NT2/D1 (cell line): ENCODE measurements at places on chromosomes 7 and 10.

- peak; percentile 30 for DNase-seq
Observed at GRCh38 chr7:69398986-69399385, 199.3 kb upstream of the AUTS2 start.

DNA sequence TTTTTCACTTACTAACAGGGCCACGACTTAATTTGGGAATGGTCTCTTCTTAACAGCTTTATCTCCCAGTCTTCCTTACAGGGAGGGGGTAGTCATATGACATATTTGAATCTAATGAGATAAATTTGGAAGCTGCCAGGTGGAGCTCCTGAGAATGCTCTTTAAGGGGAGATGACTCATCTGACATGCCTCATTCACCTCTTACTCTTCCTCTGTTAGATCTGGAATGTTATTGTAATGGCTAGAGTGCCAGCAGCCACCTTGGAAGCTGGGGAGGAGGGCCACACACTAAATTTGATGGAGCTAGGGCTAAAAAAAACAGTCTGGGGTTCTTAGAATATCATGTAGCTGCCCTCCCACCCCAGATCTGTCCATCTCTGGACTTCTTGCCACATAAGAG lies 22.7 kb downstream of the HECW1 start:
- DNase-seq: no peak

DNA sequence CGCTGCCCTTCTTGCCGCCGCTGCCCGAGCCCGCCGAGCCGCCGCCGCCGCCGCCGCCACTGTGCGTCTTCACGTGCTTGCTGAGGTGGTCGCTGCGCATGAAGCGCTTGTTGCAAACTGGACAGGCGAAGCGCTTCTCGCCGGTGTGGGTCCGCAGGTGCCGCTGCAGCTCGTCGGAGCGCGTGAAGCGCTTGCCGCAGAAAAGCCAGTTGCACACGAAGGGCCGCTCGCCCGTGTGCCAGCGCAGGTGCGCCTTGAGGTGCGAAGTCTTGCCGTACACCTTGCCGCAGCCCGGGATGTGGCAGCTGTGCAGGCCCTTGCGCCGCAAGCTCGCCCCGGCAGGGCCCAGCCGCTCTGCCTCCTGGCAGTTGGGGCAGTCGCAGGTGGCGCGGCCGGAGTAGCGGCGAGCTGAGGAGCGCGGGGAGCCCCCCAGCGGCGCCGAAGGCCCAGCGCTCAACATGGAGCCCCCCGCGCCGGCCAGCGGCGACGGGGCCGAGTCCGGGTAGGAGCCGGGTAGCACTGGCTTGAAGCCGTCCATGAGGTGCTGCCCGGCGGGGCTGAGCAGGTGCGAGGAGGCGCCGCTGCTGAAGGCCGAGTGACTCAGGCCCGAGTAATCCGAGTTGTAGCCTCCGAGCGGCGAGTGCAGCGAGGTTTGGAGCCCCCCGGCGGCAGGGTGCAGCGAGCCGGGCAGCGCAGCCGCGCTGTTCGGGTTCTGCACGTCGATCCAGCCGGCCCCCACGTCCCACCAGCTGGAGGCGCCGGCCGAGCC lies 2.1 kb downstream of the SP8 start:
- no peak for DNase-seq

GRCh38 chr7:33346055-33346454 lies 216.7 kb downstream of the BBS9 start:
- no peak for DNase-seq

GRCh38 chr7:50544992-50545391 lies 20.2 kb downstream of the DDC start:
- DNase-seq: no peak

DNA sequence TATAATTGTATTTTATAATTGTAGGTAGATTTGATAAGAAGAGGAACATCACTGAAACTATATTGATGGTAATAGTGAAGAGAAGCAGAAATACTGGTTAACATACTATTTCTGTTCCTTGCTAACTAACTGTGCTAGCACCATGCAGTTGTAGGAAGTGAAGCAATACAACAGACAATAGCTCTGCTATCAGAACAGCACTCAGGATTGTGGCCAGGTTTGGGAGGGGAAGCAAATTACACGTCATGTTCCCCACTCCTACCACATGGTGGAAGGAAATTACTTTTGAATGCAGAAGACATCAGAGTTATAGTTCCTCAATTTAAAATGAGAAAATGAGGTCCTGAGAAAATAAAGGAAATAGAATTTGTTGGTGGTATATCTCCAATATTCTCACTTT lies 151.1 kb downstream of the DGKB start:
- no peak for DNase-seq

GRCh38 chr7:37408291-37409228 lies 40.1 kb downstream of the ELMO1 start:
- no peak for DNase-seq

- no peak for DNase-seq
Observed at GRCh38 chr10:83677795-83678194, 461.5 kb upstream of the GHITM start.

DNA sequence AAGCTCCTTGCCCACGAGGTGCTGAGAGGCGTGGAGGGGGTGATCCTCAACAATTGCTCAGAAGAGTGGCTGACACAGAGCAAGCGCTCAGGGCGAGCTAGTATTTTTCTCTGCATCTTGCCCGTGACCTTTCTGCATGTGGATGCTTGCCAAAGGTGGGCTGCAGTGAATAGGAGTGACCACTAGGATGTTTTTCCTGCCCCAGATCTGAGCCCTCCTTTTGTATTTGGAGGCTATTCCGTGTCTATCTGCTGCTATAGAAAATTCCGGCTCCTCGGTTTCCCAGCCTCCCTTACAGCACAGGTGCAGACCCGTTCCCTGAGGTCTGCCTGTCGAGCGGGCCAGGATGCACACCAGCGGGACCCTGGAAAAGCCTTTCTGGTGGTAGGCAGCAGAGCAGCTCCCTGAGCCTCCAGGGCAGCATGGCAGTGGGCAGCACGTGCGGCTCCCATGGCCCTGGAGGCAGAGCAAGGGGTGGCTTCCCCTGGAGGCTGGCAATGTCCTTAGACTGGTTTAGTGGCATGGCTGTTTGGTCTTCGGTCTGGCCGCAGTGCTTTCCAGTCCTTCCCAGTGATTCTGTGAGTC lies 145.1 kb upstream of the PCBD1 start:
- DNase-seq: no peak

GRCh38 chr7:91550931-91551330 lies 286.7 kb downstream of the FZD1 start:
- DNase-seq: no peak

DNA sequence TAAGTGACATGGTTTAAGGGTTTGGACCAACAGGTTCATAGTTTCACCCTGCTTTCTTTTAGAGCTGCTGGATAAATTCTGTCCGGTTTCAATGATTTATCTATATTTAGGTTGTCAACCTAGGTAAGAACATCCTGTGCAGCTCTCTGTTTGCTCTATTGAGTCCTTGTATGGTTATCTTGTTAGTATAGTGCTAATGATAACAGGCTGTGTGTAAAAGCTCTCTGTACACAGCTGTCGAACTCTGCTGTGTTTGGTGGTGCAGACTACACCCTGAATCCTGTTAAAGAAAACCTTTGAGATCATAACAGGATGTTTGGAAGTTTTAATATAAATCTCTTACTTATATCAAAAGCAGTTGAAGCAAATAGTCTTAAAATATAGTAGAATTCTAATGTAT lies 219.2 kb downstream of the SDK1 start:
- no peak for DNase-seq

DNA sequence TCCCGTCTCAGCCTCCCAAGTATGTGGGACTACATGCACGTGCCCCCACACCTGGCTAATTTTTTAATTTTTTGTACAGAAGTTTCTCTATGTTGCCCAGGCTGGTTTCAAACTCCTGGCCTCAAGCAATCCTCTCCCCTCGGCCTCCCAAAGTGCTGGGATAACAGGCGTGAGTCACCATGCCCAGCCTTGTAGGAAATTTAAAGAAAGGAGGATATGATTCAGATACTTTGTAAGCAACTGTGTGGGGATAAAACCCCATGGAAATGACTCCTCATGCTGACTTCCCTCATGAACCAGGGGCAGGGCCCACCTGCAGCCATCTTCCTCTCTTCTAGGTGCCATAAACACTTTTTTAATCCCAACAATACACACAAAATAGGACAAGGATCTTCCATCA lies 50.2 kb downstream of the APBB1IP start:
- DNase-seq: no peak

- DNase-seq: no peak
Observed at GRCh38 chr10:132095403-132096113, 29.8 kb downstream of the JAKMIP3 start.

GRCh38 chr7:116083796-116084195 lies 53.2 kb upstream of the TFEC start:
- no peak for DNase-seq

DNA sequence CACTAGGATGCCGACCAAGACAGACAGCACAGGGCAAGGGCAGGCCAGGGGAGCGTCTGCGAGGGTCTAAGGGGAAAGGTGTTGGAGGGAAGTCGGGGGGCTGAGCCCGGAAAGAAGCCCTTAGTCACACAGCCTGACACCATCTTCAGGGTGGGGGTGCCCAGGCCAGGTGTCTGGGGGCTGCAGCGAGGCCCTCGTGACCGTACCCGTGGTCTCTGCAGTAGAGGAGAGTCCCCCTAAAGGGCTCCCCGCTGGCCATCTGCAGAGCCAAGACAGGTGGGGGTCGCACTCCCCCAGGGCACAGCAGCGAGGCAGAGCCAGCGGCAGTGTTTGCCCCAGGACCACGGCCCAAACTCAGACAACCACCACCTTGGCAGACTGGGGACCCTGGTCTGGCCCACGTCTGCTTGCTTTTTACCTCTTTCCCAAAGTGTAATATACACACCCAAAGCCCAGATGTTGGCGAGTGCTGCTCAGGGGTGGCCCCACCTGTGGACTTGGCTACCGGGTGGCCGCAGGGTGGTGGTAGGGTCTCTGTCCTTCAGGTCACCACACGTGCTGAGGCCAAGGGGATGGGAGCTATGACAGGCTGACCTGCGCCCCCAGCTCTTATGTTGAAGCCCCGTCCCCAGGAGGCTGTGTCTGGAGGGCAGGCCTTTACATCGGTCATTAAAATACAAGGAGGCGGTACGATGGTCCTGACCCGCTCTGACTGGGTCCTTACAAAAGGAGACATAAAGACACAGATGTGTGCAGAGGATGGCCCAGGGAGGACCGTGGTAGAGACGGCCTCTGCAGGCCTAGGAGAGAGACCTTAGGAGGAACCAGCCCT lies 107.4 kb downstream of the DNAJB6 start:
- no peak for DNase-seq

DNA sequence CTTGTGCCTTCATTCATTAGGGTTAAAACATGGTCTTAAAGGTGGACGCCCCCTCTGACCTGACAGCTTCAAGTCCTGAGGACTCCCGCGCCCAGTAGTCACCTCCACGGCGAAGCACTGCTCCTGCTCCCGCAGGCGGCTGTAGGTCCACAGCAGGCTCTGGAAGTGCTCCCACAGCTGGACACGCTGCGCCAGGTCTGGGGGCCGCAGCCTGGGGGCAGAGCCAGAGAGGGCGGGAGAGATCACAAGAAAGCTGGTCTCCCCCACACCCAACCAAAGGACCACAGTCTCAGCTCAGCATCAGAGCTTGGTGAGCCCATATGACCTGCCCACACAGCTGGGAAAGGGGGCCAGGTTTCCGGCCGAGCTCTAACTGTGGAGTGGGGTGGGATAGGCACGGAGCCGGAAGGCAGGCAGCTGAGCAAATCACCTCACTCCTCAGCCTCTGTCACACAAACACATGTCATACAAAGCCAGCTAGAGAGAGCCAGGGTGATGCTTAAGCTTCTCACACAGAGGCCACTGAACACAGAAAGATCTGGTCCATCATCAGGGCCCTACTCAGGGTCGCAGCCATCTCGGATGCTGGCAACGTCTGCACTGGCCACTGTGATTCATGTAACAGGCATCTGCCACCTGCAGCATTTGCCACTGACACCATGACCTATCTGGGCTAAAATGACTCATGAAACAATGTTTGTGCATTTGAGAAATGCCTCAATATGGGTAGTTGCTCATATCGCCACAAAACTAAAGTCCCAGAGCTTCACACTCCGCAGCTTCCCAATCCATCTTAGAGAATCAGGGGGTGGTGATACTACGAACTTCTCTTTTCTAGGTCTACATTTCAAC lies 12.6 kb downstream of the HPS1 start:
- no peak for DNase-seq

DNA sequence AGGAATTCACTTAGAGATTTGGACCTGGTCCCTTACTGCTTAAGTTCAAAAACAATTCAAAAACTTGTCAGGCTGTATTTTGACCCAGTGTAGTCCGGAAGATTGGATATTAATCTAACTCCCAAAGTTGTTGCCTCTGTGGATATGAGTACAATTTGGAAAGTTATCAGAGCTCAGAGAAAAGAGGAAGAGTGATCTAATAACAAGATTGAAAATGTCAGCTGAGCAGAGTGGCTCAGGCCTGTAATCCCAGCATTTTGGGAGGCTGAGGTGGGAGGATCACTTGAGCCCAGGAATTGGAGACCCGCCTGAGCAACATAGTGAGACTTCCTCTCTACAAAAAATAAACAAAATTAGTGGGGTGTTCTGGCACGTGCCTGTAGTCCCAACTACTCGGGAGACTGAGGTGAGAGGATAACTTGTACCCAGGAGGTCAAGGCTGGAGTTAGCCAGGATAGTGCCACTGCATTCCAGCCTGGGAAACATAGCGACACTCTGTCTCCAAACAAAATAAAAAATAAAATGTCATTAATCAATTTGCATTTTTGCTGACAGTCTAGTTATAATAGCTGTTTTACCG lies 3.2 kb upstream of the ASCC1 start:
- DNase-seq: no peak

DNA sequence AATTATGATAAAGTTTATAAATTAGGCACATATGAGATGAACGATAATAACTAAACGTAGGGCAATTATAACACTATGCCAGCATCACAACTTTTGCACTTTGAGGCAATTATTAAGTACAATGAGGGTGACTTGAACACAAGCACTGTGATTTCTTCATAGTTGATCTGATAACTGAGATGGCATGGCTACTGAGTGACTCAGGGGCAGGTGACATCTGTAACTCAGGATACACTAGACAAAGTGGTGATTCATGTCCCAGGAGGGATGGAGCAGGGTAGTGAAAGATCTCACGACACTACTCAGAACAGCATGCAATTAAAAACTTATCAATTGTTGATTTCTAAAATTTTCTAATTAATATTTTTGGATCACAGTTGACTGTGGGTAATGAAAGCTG lies 98.3 kb upstream of the ARHGAP21 start:
- DNase-seq: no peak

- no peak for DNase-seq
Observed at GRCh38 chr10:88216976-88217375, 353.6 kb downstream of the PTEN start.

GRCh38 chr7:42982604-42983115 lies 50.5 kb downstream of the MRPL32 start:
- no peak for DNase-seq
